Aorta (tissue), 5 donors: ENCODE measurements at places on chromosomes 13 and 19. TPM values are rescaled to one million over a fixed set of nuclear protein-coding genes. Genes with fewer than 3 reads are reported as not detected.

GRCh38 chr13:33228648-33229445, 56.7 kb downstream of the STARD13 start:
- DNase-seq, result no peak

- DNase-seq, result peak; percentile 57
Measured at GRCh38 chr13:84831666-84832657, 949.7 kb upstream of the SLITRK1 start.

- DNase-seq, result no peak
Measured at GRCh38 chr13:65592731-65593130, 1637.4 kb downstream of the PCDH9 start.

- no peak for DNase-seq
Measured at GRCh38 chr13:108212886-108213285, 2.5 kb downstream of the LIG4 start.

DNA sequence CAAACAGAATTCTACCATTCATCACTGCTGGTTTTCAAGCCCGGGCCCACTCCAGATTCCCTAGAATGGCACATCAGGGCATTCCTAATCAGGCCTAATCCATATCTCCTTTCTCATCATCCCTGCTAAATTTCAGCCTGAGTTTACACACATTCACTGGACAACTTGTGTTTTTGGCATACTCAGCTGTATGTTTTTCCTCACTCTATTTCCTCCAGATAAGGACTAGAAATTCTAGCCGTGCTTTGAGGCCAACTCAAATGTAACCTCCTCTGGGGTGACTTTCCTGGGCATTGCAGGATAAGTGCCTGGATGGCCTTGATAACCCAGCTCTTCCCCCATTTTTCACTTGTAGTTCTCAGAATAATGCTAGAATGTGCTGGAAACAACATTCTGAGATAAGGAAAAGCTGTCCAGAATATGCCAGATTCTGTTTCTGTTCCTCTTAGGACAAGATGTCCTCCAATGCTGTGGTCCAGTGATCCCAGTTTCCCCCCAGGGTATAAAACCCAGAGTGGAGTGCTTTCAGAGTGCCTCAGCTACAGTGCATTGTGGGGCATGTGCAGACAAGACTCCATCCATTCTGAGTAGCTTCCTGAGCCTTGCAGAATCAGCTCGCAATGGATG, 66.9 kb upstream of the CLDN10 start:
- no peak for DNase-seq

- no peak for DNase-seq
Measured at GRCh38 chr19:34457446-34457845, 24.1 kb upstream of the WTIP start.

- no peak for DNase-seq
Measured at GRCh38 chr13:99967869-99968520, 3.6 kb downstream of the ZIC5 start.

GRCh38 chr19:46404753-46405468, 8.5 kb downstream of the CCDC8 start:
- peak; percentile 54 for DNase-seq

GRCh38 chr13:78712831-78713230, 53.9 kb upstream of the OBI1 start:
- no peak for DNase-seq

GRCh38 chr19:15181394-15181793, 19.4 kb downstream of the NOTCH3 start:
- DNase-seq, result no peak

- peak; percentile 88 for DNase-seq
Measured at GRCh38 chr19:4524808-4525562, 6.7 kb upstream of the PLIN4 start.

DNA sequence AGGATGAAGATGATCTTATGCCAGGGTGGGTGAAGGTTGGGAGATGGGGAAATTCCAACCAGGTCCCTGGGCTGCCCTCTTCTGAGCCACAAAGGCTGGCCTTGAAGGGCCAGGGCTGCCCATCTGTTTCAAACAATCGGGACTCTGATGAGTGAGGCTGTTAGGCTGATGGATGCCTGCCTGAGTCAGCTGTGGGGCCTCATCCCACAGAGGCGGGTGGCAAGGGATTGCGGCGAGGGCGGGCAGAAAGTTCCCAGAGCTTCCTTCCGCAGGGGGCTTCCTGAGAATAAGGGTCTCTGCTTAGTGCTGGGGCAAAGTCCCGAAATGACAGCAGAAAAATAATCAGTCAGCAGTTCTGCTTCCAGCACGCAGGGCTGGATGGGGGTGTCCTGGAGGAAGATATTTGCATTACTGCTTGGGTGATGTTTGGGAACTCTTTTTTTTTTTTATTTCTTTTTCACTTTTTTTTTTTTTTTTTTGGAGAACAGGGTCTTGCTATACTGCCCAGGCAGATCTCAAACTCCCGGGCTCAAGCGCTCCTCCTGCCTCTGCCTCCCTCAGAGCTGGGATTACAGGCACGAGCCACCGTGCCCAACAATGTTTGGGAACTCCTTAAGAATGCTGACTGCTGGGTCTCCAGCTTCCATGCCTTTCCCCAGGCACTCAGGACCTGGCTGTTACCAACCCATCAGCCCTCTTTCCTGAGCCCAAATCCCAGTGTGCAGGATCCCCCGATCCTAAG, 14.1 kb downstream of the SH3GL1 start:
- DNase-seq, result no peak

DNA sequence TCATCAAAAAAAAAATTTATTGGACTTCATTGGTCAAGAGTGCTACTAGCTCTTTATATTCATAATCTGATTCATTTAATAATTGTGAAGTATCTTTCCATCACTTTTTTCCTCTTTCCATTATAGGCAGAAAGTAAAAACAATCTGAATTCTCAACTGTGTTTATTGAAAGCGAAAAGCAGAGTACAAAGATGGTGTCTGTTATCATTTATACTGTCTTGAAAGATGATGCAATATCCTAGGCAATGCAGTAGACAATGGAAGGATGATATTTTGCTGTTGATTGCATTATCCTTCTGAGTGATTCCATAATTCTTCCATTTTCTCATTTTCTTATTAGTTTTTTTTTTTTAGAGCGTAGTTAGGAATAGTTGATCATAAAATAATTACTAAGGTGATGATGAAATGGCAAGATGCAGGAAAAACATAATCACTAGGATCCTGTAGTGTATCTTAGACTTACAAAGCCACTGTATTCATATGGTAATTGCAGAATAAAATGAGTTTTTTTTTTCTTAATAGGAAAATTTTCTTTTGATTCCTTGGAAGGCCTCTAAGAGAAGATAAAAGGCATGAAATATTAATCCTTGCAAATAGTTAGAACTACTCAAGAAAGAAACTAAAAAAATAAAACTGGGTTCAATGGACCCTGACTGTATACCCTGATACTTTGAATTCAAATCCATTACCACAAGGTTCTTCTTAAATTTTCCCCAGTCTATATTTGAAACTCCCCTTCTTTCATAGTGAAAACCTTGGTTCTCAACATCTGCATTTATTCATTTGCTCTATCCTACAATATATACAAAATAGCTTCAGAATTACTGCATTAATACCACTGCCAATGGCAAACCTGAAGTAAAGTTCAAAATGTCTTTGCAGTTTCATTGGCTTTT, 11.6 kb downstream of the URI1 start:
- DNase-seq, result no peak

DNA sequence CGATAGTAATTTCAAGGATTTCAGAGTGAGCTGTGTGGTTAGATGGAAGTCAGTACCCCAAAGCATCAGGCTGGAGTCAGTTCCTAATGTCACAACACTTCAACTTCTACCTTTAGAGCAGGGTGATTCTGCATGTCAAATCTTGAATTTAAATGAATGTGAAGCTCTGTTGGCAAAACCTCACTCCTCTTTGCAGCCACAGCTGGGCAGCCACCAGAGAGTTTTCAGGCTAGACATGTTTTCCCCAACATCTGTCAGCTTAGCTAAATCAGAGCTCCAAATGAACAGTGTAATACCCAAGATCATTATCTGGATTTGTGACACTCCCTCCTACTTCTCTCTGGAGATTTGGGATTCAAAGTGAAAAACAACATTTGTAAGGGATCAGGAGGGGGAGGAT, 33.7 kb upstream of the OLFM4 start:
- DNase-seq, result no peak

DNA sequence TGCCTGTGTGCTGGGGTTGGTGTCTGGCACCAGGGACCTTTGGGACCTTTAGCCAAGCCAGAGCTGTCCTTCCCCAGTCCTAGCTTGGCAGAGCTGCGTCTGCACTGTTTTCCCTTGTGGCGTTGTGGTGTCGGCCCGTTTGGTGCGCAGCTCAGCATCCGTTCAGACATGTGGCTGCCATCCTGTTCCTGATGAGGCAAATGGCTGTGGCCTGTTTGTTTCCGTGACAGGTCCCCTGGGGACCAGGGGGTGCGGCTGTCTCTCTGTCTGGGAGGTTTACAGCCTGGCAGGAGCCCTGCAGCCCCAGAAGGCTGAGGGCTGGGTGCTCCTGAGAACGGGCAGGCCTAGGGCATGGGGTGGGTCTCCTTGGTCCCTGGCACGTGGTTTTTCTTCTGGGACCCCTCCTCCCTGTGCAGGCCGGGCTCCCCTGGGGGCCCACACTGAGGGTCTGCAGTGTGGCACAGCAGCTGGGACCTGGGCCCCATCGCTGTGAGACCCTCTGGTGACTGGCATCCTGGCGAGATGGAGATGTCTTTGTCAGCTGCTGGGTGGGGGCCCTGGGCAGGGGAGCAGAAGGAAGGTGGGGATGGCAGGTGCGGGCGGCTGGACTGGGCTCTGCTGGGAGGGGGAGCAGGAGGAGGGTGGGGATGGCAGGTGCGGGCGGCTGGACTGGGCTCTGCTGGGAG, 4.0 kb downstream of the SPPL2B start:
- DNase-seq, result no peak

The CEACAM19 gene
- 1.8 TPM for polyA plus RNA-seq

The RCBTB2 gene
- 19.8 TPM for polyA plus RNA-seq

The TNNI3 gene
- polyA plus RNA-seq, result 0.51 TPM

The PRKCG gene
- polyA plus RNA-seq, result not detected
